Glutamatergic neuron (in vitro differentiated cells): ENCODE measurements at places on chromosomes 11 and 22.

- DNase-seq = no peak
Measured at GRCh38 chr11:134459246-134460061, 47.4 kb upstream of the B3GAT1 start.

- no peak for DNase-seq
Measured at GRCh38 chr11:17905477-17905876, 107.4 kb downstream of the SERGEF start.

DNA sequence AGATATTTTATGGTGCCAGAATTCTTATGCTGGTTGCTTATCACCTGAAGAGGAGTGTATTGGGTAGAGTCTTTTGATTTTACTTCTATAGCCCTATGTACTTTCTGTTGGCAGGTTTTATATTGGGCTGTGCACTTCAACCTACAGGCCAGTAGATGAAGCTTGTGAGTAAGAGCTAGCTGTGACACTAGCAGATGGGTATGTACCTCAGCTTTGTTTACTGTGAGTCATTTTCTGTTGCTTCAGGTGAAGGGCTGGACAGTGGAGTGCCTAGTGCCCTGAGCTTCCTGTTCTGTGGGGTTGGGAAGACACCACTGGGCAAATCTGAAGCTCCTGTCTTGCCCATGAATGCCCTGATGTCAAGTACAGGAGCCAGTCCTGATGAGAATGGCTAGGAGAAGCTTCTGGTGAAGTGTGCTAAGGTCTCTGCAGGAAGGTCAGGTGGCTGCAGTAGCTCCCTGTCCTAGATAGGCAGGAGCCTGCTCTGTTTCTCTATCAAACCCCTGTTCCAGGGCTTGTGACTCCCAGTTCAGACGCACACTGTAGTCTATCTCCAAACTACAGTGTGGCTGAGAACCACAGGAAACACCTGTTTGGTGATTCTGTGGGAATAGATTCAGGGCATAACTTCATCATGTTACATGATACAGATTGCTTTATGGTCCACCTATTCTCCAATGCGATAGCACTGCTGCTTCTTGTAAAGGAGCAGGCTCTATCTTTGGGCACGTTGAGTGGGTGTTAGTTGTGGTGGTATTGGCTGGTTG is 755.7 kb downstream of the KCNA4 start:
- DNase-seq = no peak

DNA sequence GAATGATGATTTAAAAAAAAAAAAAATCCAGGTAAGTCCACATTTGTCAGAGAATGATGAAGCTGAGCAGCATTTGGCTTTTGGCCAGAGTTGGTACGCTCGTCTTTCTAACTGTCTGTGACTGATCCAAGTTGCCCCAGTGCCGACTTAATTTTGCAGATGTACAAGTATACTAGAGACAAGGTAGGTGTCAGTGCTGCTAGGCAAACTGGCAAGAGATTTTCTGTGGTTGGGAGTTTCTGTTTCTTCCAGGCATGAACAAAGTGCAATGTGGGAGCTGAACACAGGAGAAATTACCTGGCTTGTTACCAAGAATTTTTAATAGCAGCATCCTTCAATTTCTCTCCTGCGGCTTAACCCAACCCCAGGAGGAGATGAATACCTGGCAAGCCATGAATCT is 307.7 kb downstream of the BUD13 start:
- DNase-seq = no peak

- DNase-seq = peak; percentile 36
Measured at GRCh38 chr22:40178417-40179409, 988 bp downstream of the TNRC6B start.

- DNase-seq = no peak
Measured at GRCh38 chr11:79321263-79321662, 119.6 kb downstream of the TENM4 start.

GRCh38 chr11:107473792-107474191 is 16.2 kb upstream of the CWF19L2 start:
- no peak for DNase-seq

GRCh38 chr22:39422101-39422500 is 22.5 kb downstream of the TAB1 start:
- no peak for DNase-seq

GRCh38 chr11:59990421-59990820 is 26.6 kb upstream of the OOSP4B start:
- DNase-seq = no peak

- DNase-seq = no peak
Measured at GRCh38 chr11:36683818-36684217, 85.8 kb upstream of the RAG2 start.

GRCh38 chr11:134724106-134724778 is 312.2 kb upstream of the B3GAT1 start:
- DNase-seq = no peak

DNA sequence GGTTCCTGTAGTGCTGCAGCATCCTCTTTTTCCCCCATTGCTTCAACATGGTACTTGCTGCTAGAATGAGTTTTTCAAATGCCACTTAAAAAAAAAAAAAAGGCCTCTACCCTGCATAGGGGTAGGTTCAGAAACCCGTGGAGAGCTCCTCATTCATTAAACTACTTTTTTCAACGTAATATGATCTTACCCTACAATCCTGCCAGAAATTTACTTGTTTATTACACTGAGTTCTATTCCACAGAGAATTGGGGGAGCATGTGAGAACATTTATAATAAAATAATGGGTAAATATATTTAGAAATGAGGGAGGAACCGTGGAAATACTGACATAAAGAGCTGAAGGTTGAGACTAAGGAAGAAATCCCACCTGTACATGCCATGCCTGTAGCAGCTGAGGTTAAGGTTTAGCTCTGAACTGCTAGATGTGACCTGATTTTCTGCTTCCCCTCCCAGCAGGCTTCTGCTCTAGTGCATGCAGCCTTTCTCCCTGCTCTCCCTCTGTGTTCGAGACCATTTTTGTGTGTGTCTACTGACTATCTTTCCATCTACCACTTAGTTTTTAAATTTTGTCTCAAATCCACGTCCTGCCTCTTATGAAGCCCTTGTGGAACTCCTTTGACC is 225.7 kb downstream of the DDX10 start:
- no peak for DNase-seq

DNA sequence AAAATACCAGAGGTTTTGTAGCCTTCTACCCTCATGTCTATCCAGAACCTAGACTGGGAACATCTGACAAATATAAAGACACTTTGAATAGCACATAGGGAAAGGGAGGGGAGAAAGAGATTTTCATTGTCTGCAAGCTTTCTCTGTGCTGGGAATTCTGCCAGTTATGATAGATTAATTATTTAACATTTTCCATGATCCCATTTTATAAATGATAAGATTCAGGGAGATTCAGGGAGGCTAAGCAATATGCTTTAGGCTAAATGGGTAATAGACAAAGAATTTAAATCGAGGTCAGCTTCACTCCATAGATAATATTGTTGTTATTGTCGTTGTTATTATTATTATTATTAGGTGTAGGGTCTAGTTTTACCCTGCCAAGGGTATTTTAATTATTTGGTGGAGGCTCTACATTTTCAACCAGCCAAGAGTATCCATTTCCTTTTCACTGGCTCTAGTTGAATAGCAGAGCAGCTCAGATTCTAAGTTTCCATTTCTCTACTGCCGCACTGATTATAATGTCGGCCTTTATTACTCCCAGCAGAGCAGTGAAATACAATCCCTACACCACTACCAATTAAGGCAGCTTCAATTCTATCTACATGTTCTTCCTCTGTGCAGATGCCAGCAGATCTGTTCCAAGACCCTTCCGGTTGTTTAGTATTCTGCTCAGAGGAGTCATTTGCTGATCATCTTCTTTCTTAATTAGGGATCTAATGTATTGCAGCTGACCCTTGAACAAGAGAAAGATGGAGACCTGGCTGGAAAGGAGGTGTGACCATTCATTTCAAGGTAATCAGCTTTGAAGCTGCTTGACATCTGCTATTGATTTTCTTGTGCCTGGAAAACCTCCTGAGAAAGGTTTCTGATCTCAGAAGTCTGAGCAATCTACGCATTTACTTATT is 23.8 kb upstream of the SYN3 start:
- DNase-seq = no peak

- no peak for DNase-seq
Measured at GRCh38 chr11:43690929-43691725, 10.6 kb downstream of the HSD17B12 start.

DNA sequence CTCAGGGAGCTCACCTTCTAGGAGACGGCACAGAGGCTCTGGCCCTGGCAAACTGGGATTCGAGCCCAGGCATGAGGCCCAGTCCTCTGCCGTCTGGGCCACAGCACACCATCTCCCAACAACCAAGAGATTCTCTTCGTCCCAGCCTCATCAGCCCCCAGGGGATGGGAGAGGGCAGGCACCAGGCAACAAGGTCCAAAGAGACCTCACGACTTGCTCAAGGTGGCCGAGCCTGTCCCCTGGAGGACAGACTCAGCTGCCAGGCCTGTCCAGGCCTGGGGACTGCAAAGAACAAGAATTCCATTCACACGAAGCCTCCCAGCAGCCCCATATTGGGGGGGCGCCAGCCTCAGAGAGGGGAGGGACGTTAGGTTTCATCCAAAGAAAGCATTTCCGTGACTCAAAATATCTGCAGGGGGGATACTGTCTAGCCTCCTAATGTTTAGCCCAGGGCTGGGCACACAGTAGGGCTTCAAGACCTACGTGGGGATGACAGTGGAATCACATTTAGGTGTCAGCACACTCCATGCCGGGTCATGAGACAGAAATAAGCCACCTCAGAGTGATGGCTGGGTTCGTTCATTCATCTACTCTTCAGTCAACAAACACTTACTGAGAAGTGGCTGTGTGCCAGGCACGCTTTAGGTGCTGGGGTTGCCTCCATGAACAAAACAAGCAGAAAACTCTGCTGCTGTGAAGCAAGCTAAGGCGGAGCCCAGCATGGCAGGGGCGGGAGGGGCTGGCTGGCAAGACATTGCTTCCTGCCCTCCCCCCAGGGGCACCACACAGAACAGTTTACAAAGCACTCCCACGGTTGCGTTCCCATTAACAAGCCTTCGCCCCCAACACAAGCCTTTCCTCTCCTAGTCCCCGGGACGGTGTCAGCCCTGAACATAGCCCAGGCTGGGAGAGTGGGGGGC is 1.2 kb downstream of the CARNS1 start:
- no peak for DNase-seq

DNA sequence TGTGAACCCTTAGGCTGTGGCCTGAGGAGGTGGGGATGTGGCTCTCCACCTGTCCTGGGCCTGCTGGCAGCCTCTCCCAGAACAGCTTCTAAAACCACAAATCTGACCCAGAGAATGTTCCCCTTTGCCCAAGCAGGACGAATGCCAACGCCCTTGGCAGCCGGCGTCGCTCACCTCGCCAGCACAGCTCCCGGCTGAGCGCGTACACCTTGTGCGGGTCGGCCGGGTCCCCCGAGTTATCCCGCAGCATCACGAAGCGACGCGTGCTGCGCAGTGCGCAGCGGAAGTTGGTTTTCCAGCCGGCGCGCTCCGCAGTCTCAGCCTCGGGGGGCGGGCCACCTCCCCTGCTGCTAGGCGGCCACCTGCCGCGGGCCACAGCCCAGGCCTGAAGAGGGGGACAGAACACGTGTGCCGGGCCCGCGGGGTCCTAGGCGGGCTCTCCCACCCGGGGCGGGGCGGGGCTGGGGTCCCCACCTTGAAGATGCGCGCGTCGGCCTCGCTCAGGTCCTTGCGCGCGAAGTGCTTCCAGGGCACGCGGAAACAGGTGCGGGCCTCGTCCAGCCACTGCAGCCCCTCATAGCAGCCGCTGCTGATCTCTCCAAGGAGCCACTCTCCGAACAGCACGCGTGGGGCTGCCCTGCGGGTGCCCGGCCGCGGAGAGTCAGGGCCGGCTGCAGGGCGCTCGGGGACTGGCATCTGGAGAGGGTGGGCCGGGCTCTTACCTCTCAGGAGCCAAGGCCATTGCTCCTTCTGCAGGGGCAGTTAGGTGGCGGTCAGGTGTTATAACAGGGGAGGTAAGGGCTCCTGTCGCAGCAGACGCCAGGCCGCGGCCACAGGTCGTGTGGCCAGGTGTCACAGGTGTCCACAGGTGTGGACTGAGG is 887 bp downstream of the IRF7 start:
- DNase-seq = no peak

DNA sequence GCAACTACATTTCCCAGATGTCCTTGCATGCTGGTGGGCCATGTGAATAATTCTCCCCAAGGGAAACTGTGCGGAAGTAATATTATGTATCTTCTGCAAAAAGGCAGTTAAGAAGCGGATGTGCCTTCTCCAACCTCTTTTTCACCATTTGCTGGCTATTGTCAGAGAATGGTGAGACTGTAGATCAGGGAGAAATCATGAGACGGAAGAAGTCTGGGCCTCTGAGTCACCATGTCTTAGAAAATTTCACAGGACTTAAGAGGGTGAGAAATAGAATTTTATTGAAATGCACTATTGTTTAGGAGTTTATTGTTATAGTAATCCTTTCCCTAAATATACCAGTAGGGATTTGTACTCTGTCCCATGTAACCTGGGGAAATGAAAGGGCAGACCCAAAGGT is 298.7 kb upstream of the ZC3H12C start:
- no peak for DNase-seq

- DNase-seq = no peak
Measured at GRCh38 chr11:22681281-22681812, 14.9 kb downstream of the GAS2 start.

DNA sequence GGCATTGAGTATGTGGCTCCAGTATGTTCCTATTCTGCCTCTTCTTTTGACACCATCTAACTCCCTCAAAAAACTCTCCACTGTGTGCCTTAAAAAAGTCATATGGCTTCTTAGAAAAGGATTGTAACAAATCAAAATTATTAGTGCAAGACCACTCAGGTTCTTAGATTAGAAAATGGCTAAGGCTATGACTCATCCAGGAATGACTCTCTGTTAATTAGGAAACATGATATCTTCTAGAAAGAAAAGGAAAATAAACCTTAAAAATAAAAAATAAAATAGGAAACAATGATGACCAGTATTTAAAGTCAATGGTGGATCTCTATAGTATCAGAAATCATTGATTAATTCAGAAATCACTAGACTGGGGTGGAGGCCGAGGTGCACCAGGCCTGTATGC is 21.7 kb downstream of the SLC25A17 start:
- DNase-seq = no peak

- peak; percentile 95 for DNase-seq
Measured at GRCh38 chr22:24270556-24271385, at the start of gene SPECC1L. SPECC1L (plus strand) TSS chr22:24270831; CDS start chr22:24302232, 31,401 bp downstream.

- no peak for DNase-seq
Measured at GRCh38 chr22:41308054-41308453, 6.7 kb downstream of the ZC3H7B start.

GRCh38 chr11:12842933-12843636 is 166.0 kb upstream of the RASSF10 start:
- DNase-seq = no peak

DNA sequence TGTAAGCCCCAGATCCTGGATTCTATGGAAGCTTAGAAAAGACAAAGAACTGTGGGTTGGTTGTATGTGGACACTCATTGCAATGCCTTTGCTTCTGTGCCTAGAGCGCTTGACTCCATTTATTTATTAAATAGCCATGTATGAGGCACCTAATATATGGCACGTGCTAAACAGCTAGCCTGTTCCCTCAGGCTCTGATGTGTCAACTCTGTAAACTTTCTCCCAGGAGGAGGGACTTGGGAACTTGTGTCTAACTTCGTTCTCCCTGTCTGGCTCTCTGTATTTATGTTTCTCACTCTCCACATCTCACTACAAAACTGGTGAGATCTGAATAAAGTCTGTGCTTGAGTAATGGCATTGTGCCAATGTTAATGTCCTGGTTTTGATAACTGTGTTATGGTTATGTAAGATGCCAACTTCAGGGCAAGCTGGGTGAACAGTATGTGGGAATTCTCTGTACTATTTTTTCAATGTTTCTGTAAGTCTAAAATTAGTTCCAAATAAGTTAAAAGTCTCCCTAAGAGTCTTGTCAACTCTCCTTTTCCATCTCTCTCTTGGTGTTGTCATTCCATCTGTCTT is 34.1 kb upstream of the ZBTB16 start:
- DNase-seq = no peak

- DNase-seq = no peak
Measured at GRCh38 chr11:68528630-68529029, 68.1 kb downstream of the PPP6R3 start.

- no peak for DNase-seq
Measured at GRCh38 chr22:23117891-23118646, 23.7 kb downstream of the RSPH14 start.
